Articular chondrocyte of knee joint (primary cell): ENCODE measurements at places on chromosomes 2 and 18. TPM values are rescaled to one million over a fixed set of nuclear protein-coding genes. Genes with fewer than 3 reads are reported as not detected.

The TCF7L1 gene
- total RNA-seq = 6.1 and 6.9 TPM in 2 replicates

The ATOH8 gene
- 67.2 and 125 TPM in 2 replicates for total RNA-seq

The MC4R gene
- total RNA-seq = not detected in 2 replicates

The KHK gene
- total RNA-seq = 0.26 and 0.65 TPM in 2 replicates

The PRSS56 gene
- not detected in 2 replicates for total RNA-seq

The C2orf80 gene
- not detected in 2 replicates for total RNA-seq

The AQP4 gene
- total RNA-seq = not detected in 2 replicates

The DIPK1C gene
- not detected in 2 replicates for total RNA-seq

The FAM161A gene
- 2.3 and 2.4 TPM in 2 replicates for total RNA-seq

The ZBTB7C gene
- total RNA-seq = 2.1 and 2.5 TPM in 2 replicates

The RAB27B gene
- total RNA-seq = 9.9 and 27.6 TPM in 2 replicates

The PTPN18 gene
- 21.8 and 26.7 TPM in 2 replicates for total RNA-seq

The CYTIP gene
- 0.39 and 0.76 TPM in 2 replicates for total RNA-seq

The TSN gene
- 66.0 and 66.2 TPM in 2 replicates for total RNA-seq

The EN1 gene
- total RNA-seq = 0.26 TPM in 1 of 2 replicates, not detected in the other

The IL1F10 gene
- not detected in 2 replicates for total RNA-seq

The NT5DC4 gene
- not detected in 2 replicates for total RNA-seq

The IL1A gene
- not detected in 2 replicates for total RNA-seq

The GCKR gene
- total RNA-seq = 0.43 and 0.78 TPM in 2 replicates

The DUSP2 gene
- total RNA-seq = 1.2 and 2.1 TPM in 2 replicates

The KLHL41 gene
- total RNA-seq = 0.54 and 0.91 TPM in 2 replicates

The THOC1 gene
- total RNA-seq = 47.1 and 56.7 TPM in 2 replicates

The IL37 gene
- not detected in 2 replicates for total RNA-seq

The TGFA gene
- 0.91 and 2.5 TPM in 2 replicates for total RNA-seq

The OTOS gene
- not detected in 2 replicates for total RNA-seq

The ZNF521 gene
- 135 and 174 TPM in 2 replicates for total RNA-seq

The RAB6D gene
- under 0.01 and 0.11 TPM in 2 replicates for total RNA-seq

The KIAA2012 gene
- under 0.01 TPM in 1 of 2 replicates, not detected in the other for total RNA-seq

The ABCG5 gene
- total RNA-seq = not detected in 2 replicates

The SP9 gene
- total RNA-seq = under 0.01 TPM in 1 of 2 replicates, not detected in the other

The MRO gene
- total RNA-seq = 0.39 and 0.43 TPM in 2 replicates

The HOXD13 gene
- total RNA-seq = 0.11 and 0.13 TPM in 2 replicates

The FAHD2A gene
- total RNA-seq = 17.6 and 20.4 TPM in 2 replicates

The CYS1 gene
- total RNA-seq = 5.0 and 8.3 TPM in 2 replicates

The MPHOSPH10 gene
- total RNA-seq = 20.5 and 20.9 TPM in 2 replicates

The CUL3 gene
- total RNA-seq = 73.0 and 75.9 TPM in 2 replicates

The GATA6 gene
- 1.4 and 2.3 TPM in 2 replicates for total RNA-seq
